Breast epithelium (tissue), 4 donors: ENCODE measurements at places on chromosomes 6 and 20.
A peak's percentile ranks its signal among the peaks of the same experiment; 100 is the strongest.

DNA sequence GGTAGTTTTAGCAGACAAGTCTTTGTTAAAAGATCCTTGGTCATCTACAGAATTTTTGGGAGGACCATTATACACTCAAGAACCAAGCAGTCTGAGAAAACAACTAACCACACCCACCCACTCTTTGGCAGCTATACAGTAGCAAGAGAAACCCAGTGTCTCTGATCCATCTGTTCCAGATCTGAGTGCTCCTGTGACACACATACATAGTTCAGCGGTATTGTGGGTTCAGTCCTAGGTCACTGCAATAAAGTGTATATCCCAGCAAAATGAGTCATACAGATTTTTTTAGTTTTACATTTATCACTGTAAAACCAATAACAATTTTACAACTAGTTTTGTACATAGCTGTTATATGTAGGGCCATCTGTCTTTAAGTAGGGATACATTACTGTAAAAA, 47.4 kb upstream of the PAK5 start:
- no peak overlapping the region for H3K4me3 ChIP-seq
- no peaks in the 10 kb centered on the region for H3K27me3 ChIP-seq
- no peaks in the 10 kb centered on the region for H3K4me1 ChIP-seq
- H3K27ac ChIP-seq, result no peak overlapping the region

DNA sequence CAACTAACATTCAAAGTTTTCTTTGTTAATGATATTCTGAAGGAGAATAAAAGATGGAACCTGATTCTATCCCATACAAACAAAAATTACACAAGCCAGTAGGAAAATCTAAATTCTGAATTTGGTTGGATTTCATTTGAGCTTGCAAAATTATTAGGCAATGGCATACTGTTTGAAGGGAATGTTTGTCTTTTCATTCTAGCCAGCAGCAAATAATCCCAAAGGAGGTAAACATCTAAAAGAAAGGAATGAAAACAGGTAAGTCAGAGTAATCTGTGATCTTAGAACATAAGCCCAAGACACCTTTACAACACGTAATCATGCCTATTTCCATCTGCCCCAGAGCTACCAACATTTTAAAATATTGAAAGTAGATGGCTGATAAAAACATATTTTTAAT, 482.1 kb upstream of the CITED2 start:
- no peaks in the 10 kb centered on the region for H3K36me3 ChIP-seq
- no peak overlapping the region for H3K4me3 ChIP-seq
- H3K27me3 ChIP-seq, result no peaks in the 10 kb centered on the region
- DNase-seq, result no peak
- H3K27ac ChIP-seq, result no peak overlapping the region

DNA sequence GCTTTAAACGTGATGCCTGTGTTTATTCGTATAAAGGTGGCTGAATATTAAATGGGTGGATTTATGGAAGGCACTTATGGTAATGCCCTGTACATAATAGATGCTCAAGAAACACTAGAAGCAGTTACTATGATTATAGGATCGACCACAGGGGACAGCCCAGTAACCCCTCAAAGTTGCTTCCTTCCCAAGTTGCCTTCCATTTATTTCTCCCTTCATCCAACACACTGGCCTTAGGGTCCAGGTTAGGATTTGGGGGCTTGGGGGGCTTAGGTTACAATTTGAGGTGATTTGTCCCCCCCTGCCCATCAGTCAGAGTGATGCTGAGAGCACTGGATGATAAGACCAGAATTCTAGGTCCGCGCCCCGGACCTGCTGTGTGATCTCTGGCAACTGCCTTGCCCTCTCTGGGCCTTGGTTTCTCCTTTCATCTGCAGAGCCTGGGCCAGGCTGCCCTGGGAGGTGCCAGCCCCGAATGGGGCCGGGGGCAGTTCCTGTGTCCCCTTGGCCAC, 101.5 kb downstream of the CEBPB start:
- H3K27me3 ChIP-seq, result no peaks in the 10 kb centered on the region
- peaks cover 15% of the 10 kb centered on the region for H3K4me1 ChIP-seq
- DNase-seq, result no peak
- peak overlapping the region; percentile 89 for H3K27ac ChIP-seq
- no peaks in the 10 kb centered on the region for H3K36me3 ChIP-seq

DNA sequence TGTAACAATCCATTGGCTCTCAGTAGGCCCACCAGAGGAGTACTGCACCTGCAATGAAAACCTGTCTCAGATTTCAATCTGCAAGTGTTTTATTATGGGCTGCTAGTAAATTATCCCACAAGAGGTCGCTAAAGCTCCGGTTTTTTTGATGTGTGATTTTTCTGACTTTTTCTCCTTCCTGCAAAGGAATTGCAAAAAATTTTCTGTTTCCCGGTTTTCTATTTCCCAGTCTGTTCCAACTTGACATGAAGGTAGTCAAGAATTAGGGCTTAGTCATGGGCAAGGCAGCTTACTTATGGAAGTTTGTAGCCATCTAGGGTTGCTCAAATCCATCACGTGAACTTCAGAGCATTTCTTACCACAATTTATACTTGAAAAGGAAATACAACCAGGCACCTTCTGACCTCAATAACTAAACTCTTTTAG, 38.5 kb upstream of the AHI1 start:
- H3K36me3 ChIP-seq, result no peaks in the 10 kb centered on the region
- H3K4me1 ChIP-seq, result no peaks in the 10 kb centered on the region
- H3K27me3 ChIP-seq, result no peaks in the 10 kb centered on the region

- no peak for DNase-seq
- no peaks in the 10 kb centered on the region for H3K36me3 ChIP-seq
- no peaks in the 10 kb centered on the region for H3K4me1 ChIP-seq
- H3K27ac ChIP-seq, result no peak overlapping the region
- no peak overlapping the region for H3K4me3 ChIP-seq
- no peaks in the 10 kb centered on the region for H3K27me3 ChIP-seq
Measured at GRCh38 chr6:128158496-128158895, 257.6 kb upstream of the THEMIS start.

- H3K36me3 ChIP-seq, result no peaks in the 10 kb centered on the region
- H3K4me3 ChIP-seq, result no peak overlapping the region
- DNase-seq, result no peak
- no peak overlapping the region for H3K27ac ChIP-seq
Measured at GRCh38 chr6:7529141-7529540, 12.3 kb upstream of the DSP start.

GRCh38 chr6:41594326-41594725, 43.9 kb upstream of the MDFI start:
- H3K27ac ChIP-seq, result no peak overlapping the region
- H3K27me3 ChIP-seq, result no peaks in the 10 kb centered on the region
- H3K4me1 ChIP-seq, result no peaks in the 10 kb centered on the region
- DNase-seq, result no peak
- no peak overlapping the region for H3K4me3 ChIP-seq

DNA sequence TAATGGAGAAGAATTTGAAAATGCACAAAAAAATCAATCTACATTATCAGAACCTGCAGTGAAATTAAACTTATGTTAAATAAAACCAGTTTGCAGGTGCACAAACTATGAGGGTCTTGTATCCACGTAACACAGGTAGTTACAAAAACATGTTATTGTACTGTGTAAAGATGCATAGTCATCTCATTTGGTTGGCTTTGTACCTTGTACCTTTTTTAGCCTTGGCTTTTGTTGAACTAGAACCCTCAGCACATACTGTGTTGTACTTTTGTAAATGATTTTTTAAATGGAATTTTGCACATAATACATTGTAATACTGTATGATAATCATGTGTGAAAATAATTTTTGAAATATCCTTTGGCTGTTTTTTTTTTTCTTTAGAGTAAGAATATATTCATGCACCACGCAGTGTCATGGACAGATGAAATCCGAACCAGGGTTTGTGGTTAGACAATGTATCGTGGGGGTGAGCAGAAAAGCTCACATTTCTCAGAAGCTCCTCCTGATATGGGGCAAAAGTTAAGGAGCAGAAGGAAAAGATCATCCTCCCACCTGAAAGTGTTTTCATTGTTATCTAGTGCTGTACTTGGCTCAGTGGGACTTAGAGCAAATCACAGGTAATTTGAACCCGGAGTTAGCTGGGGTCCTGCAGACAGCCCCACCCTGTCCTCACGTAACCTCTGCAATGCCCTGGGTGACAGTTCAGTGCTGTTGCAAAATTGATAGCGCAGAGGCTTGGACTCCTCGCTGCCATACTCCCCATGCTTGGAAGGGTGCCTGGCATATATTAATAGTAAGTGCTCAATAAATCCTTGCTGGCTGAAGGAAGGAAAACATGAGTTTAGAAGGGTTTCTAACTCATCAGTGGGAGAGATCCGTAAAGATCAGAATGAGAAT, 14.8 kb upstream of the NAA20 start:
- H3K4me3 ChIP-seq, result no peak overlapping the region
- peaks cover 1% of the 10 kb centered on the region for H3K4me1 ChIP-seq
- H3K27ac ChIP-seq, result peak overlapping the region; percentile 83
- H3K36me3 ChIP-seq, result peaks cover 5% of the 10 kb centered on the region

DNA sequence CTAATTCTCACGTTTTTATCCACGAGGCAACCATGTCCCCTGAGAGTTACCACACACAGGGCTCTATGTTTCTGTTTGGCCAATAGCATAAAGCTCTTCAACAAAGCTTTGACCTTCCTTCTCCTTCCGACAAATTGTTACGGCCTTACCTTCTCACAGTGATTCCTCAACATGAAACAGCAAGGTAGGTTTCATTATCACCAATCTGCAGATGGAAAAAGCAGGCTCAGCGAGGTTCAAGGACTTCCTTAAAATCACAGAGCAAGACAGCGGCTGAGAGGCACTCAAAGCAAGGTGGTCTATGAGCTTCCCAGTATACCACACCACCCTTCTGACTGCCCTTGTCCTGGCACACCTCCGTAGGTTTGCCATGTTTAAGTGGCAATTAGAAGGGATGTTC, 360.0 kb downstream of the CD83 start:
- no peak overlapping the region for H3K27ac ChIP-seq
- H3K4me3 ChIP-seq, result no peak overlapping the region
- DNase-seq, result no peak
- no peaks in the 10 kb centered on the region for H3K36me3 ChIP-seq

DNA sequence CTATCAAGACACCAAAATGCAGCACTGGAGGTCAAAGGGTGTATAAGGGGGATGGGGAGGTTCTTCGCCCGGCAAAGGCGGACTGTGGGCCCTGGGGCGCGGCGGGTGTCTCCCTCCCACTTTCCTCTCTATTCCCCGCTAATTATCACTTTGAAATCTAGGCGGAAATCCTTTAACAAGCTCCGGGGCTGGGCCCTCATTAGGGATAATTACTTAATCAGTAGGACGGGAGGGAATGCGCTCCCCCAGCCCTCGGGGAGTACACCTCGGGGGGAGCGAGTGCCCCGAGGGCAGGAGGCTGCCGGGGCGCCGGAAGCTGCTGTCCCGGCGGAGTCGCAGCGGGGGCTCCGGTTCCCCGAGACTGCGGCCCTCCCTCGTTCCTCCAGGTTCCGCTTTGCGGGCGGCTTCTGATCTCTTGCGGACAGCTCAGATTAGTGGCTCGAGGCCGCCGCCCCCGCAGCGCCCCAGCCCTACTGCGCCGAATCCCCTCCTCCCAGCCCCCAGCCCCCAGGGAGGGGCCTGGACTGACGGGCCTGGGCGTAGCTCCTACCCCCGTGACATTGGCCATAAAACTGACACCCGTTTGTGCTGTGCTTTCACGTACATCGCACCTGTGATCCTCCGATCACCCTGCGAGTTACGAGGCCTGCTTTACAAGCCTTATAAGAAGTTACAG, 14.7 kb downstream of the MUCL3 start:
- H3K27ac ChIP-seq, result no peak overlapping the region
- H3K27me3 ChIP-seq, result no peaks in the 10 kb centered on the region
- no peaks in the 10 kb centered on the region for H3K4me1 ChIP-seq
- no peaks in the 10 kb centered on the region for H3K36me3 ChIP-seq
- peak overlapping the region; percentile 48 for H3K4me3 ChIP-seq
- DNase-seq, result peak; percentile 58
